ENCODE measurements at places on chromosomes 2 and 18.

DNA sequence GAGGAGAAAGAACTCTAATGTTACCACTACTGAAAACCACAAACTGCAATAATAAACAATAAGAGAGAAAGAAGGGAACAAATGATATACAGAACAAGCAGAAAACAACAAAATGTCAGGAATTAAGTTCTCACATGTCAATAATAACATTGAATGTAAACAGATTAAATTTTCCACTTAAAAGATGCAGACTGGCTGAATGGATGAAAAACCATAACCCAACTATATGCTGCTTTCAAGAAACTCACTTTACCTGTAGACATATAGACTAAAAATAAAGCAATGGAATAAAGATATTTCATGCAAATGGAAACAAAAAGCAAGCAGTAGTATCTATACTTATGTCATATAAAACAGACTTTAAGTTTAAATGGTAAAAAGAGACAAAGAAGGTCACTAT, 50.4 kb downstream of the MRO start:
- DNase-seq, result no peak

DNA sequence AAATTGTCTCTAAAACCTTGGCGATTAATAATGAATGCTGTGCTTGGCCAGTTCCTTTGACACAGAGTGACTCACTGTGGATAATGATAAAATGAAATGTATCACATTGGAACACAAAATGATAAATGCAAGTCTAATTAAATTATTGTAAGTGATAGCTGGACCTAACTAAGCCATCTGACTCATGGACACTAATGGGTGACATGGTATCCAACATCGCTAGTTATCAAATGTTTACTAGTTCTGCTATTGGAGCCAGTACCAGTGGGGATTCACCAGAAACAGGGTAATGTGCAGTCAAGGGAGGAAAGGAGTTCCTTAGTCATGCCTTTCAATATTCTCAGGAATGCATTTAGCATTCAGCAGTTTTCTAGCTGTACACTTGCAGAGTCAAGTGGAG, 736.3 kb upstream of the ACVR2A start:
- no peak for DNase-seq

- DNase-seq, result no peak
Observed at GRCh38 chr2:182713601-182714000, 2.5 kb upstream of the DNAJC10 start.

GRCh38 chr18:10202845-10203321, 251.6 kb upstream of the APCDD1 start:
- DNase-seq, result no peak

DNA sequence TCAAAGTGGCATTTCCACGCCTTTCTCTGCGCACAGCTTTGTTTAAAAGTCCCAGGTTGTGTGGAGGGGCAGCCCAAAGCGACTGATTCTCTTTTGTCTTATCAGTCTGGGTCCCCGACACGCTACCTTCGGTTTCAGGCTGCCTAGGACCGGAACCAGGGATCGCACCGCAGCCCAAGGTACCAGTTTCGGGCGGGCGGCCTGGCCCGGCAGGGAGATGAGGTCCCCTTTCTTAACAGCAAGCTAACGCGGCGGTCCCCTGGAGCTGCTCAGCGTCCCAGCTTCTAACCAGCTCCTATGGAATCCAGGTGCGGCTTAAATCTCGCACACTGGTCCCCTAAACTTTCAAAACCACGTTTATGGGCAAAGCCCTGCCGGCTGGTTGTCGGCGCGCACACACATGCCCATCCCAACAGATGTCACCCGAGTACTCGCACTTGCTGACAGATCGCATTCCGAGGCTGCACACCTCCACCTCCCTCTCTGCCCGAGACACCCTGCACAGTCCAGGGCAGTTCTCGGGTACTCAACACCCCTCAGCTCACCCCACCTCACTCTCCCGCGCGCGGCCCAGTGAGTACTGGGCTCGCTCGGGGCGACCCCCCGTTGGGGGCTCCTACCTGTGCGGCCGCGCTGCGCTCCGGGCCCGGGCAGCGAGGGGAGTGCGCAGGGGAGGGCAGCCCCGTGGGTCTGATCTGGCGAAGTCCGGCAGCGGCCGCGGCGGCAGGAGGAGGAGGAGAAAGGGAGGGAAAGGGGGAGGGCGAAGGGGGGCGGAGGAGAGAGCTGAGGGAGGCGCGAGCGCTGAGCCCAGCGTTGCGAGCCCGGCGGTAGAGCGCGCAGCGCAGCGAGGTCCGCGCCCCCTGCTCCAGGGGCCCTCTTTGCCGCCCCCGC, at the start of gene EFEMP1:
EFEMP1 (minus strand) TSS at position 692 of the 891 bp plus-strand sequence. CDS start 1,342 bp downstream, outside the sequence.
- DNase-seq, result no peak

GRCh38 chr2:114039677-114040076, 149.8 kb downstream of the ACTR3 start:
- no peak for DNase-seq

- peak; percentile 25 for DNase-seq
Observed at GRCh38 chr2:166375736-166376487, at the start of gene SCN9A. Gene SCN9A, minus strand, starts transcription at chr2:166375944. Its CDS starts 64,188 bp downstream, at chr2:166311756.
